ENCODE measurements at places on chromosomes 11 and 22.

DNA sequence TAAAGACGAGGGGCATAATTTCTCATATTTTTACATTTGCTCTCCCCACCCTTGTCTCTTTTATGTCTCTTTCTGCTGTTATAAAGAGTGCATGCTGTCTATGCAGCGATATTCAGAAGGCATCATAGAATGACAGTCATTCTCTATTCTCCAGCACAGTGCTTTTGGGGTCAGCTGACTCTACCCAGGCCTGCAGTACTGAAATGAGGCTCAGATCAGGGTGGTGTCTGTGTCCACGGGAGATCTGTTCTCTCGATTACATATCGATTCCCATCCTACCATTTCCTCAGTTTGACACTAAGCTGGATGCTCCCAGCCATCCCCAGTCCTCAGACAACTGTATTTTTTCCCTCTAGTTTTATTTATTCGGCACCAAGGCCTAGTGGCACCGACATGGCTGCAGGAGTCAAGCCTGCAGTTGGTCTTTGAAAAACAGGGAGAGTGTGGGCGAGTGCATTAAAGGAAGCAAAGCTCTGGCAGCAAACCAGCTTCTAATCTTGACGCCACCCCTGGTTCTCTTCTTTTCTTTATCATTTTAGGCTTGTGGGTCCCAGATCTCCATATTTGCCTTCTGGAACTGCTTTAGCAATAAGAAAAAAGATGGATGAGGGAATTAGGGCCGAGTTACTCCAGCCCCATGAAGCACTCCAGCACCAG is 71.6 kb upstream of the PICALM start:
- H3K27ac ChIP-seq, result no peak overlapping the region
- H3K36me3 ChIP-seq, result no peaks in the 10 kb centered on the region
- H3K27me3 ChIP-seq, result no peaks in the 10 kb centered on the region
- H3K4me3 ChIP-seq, result no peak overlapping the region

GRCh38 chr22:39594411-39594810 is 23.9 kb downstream of the CACNA1I start:
- H3K27me3 ChIP-seq, result no peaks in the 10 kb centered on the region
- H3K36me3 ChIP-seq, result no peaks in the 10 kb centered on the region
- no peak overlapping the region for H3K27ac ChIP-seq

DNA sequence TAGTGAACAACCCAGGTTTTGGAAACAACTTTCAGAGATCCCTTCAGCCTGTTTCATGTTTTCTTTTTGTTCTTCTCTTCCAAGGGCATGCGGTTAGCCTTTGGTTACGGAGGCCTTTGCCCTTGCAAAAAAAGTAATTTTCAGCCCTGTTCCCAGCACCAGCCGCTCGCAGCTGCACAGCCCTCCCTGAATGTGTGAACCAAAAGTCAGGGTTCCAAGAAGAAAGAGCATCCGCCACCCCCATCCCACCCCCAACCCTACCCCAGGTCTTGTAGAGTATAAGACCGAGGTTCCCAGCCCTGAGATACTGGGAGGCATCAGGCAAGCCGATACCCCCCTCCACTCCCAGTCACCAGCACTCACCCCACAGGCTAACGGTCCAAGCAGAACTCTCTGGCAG is 56.4 kb downstream of the IGLL1 start:
- H3K4me3 ChIP-seq, result no peak overlapping the region
- H3K4me1 ChIP-seq, result peaks cover 66% of the 10 kb centered on the region
- no peaks in the 10 kb centered on the region for H3K36me3 ChIP-seq
- H3K27ac ChIP-seq, result peak overlapping the region; percentile 99

- no peak for DNase-seq
- no peak overlapping the region for H3K27ac ChIP-seq
- H3K36me3 ChIP-seq, result no peaks in the 10 kb centered on the region
Measured at GRCh38 chr11:78943841-78944240, 369.2 kb upstream of the NARS2 start.

- no peak overlapping the region for H3K27ac ChIP-seq
- H3K27me3 ChIP-seq, result no peaks in the 10 kb centered on the region
- no peaks in the 10 kb centered on the region for H3K36me3 ChIP-seq
- H3K4me3 ChIP-seq, result no peak overlapping the region
- DNase-seq, result no peak
Measured at GRCh38 chr11:106553304-106553703, 465.0 kb downstream of the GUCY1A2 start.

DNA sequence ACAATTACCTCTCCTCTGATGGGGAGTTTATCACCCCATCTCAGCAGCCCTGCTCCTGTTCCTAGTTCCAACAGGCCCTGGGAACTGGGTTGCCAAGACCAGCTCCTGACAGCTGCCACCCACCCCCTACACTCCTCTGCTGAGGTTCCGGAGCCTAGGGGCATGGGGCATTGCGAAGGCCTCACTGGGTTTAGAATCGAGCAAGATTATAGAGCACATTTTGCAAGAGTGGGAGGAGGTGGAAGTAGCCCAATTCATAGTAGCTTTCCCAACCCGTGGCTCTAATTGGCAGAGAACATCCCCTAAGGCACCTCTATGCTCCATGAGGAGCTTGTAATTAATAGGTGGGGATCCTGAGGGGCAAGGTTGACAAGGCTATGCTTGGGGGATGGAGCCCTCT is 23.0 kb downstream of the MYEOV start:
- no peak for DNase-seq
- no peaks in the 10 kb centered on the region for H3K27me3 ChIP-seq
- H3K36me3 ChIP-seq, result no peaks in the 10 kb centered on the region
- H3K4me1 ChIP-seq, result peaks cover 10% of the 10 kb centered on the region
- no peak overlapping the region for H3K4me3 ChIP-seq

- no peak for DNase-seq
- no peak overlapping the region for H3K4me3 ChIP-seq
- H3K36me3 ChIP-seq, result no peaks in the 10 kb centered on the region
Measured at GRCh38 chr11:17221968-17222367, 14.2 kb upstream of the PIK3C2A start.

GRCh38 chr11:113446112-113446511 is 29.1 kb downstream of the DRD2 start:
- DNase-seq, result no peak
- no peaks in the 10 kb centered on the region for H3K27me3 ChIP-seq
- H3K4me3 ChIP-seq, result no peak overlapping the region
- H3K36me3 ChIP-seq, result no peaks in the 10 kb centered on the region
- no peaks in the 10 kb centered on the region for H3K4me1 ChIP-seq

DNA sequence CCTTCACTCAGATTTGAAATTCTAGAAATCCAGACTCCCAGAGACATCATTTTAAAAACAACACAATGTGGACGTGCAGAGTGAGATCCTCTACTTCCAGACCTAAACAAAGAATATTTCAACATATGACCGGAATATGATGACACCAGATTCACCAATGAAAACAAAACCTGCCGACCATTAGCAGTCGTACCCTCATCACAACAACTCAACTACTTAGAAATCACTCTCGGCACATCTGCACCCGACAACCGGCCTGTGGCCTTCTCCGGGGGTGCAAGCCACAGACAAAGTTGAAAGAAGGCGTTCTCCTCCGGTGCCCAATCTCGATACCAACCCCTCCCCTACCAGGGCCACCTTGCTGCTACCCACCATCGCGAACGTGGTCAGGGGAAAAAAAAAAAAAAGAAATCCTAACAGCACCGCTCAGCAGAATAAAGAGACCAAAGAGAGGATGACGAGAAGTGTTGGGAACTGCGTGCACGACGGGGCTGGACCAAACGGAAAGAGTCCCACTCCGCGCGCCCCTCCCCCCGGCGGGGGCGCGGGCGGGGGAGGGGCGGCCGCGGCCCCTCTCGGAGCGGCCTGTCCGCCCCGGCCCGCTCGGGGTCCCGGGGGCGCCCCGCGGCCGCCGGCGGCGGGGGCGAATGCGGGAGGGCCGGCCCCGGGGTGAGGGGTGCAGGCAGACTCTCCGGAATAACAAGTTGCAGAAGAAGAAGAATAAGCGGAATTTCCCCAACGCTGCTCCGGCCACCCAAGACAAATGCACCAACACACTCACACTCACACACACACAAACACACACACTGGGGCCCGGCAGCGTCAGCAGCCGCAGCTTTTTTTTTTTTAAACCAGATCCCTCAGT is 1.7 kb downstream of the PHF21A start:
- peak overlapping the region; percentile 98 for H3K27ac ChIP-seq
- peaks cover 33% of the 10 kb centered on the region for H3K4me1 ChIP-seq
- no peaks in the 10 kb centered on the region for H3K36me3 ChIP-seq
- peak; percentile 65 for DNase-seq
- H3K27me3 ChIP-seq, result no peaks in the 10 kb centered on the region
- peak overlapping the region; percentile 67 for H3K4me3 ChIP-seq

DNA sequence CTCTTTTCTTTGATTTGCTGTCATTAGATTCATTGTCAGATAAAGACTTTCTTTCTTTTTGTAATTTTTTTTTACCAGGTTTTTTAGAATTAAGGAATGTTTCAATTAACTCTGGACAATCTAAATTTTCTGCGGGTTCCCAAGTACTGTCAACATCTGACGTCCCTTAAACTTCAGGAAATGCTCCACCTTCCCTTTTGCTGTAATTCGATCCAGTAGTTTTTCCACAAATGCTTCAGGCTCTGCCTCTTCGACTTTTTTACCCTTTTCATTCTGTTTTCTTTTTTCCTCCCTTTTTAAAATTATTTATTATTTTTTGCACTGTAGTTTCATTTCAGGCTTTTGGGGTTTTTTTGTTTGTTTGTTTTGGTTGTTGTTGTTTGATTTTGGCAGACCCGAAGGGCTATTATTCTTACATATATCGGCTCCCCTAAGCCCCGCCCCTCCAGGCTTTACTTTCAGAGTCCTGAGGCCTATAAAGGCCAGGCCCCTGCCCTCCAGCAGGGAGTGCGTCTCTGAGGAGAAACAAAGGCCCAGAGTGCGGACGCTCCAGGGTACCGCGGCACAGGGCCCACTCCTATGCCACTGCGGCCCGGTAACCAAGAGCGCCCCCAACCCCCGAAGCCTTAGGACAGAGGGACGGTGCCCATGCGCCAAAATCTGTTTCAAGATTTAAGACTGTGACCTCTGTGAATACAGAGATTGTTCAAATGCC is 116.4 kb downstream of the TYR start:
- H3K4me3 ChIP-seq, result no peak overlapping the region
- no peak overlapping the region for H3K27ac ChIP-seq
- DNase-seq, result peak; percentile 2
- H3K4me1 ChIP-seq, result no peaks in the 10 kb centered on the region

DNA sequence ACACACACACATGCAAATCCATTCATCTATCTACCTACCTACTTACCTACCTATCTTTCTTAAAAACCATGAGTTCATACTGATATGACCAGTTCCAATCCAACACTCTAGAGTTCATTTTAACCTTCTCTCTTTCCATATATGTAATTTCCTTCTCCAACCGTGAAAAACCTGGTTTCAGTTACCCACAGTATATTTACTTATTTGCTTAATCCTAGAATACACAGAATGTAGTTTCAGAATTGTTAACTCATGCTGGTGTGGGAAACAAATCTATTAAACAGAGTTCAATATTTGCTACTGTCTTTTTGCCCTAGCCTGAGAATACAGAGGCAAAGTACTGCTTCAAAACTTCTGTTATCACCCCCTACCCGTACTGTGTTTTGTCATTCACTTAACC is 101.3 kb downstream of the RRM1 start:
- no peak overlapping the region for H3K27ac ChIP-seq
- H3K4me1 ChIP-seq, result no peaks in the 10 kb centered on the region
- H3K4me3 ChIP-seq, result no peak overlapping the region
- no peak for DNase-seq

- no peak overlapping the region for H3K4me3 ChIP-seq
- no peak for DNase-seq
- no peaks in the 10 kb centered on the region for H3K4me1 ChIP-seq
- no peaks in the 10 kb centered on the region for H3K36me3 ChIP-seq
Measured at GRCh38 chr11:32121012-32121411, 30.1 kb downstream of the RCN1 start.

GRCh38 chr11:68342459-68343158 is 30.2 kb downstream of the LRP5 start:
- H3K4me1 ChIP-seq, result peaks cover 55% of the 10 kb centered on the region
- peak; percentile 81 for DNase-seq
- no peaks in the 10 kb centered on the region for H3K27me3 ChIP-seq
- H3K4me3 ChIP-seq, result no peak overlapping the region

GRCh38 chr11:94077552-94078293 is 50.9 kb upstream of the PANX1 start:
- H3K27me3 ChIP-seq, result no peaks in the 10 kb centered on the region
- DNase-seq, result peak; percentile 10
- no peaks in the 10 kb centered on the region for H3K4me1 ChIP-seq
- H3K27ac ChIP-seq, result no peak overlapping the region
- H3K4me3 ChIP-seq, result no peak overlapping the region
- H3K36me3 ChIP-seq, result no peaks in the 10 kb centered on the region

- H3K36me3 ChIP-seq, result no peaks in the 10 kb centered on the region
- no peak for DNase-seq
- no peaks in the 10 kb centered on the region for H3K27me3 ChIP-seq
- peaks cover 52% of the 10 kb centered on the region for H3K4me1 ChIP-seq
Measured at GRCh38 chr22:46055911-46056545, 79.1 kb upstream of the WNT7B start.

GRCh38 chr11:118009864-118010737 is 23.9 kb downstream of the IL10RA start:
- no peaks in the 10 kb centered on the region for H3K27me3 ChIP-seq
- H3K36me3 ChIP-seq, result no peaks in the 10 kb centered on the region
- no peak for DNase-seq

GRCh38 chr11:128862406-128862805 is 4.7 kb downstream of the KCNJ1 start:
- H3K36me3 ChIP-seq, result no peaks in the 10 kb centered on the region
- H3K4me3 ChIP-seq, result no peak overlapping the region
- peaks cover 57% of the 10 kb centered on the region for H3K4me1 ChIP-seq
- no peak for DNase-seq
- H3K27ac ChIP-seq, result no peak overlapping the region
- H3K27me3 ChIP-seq, result no peaks in the 10 kb centered on the region

DNA sequence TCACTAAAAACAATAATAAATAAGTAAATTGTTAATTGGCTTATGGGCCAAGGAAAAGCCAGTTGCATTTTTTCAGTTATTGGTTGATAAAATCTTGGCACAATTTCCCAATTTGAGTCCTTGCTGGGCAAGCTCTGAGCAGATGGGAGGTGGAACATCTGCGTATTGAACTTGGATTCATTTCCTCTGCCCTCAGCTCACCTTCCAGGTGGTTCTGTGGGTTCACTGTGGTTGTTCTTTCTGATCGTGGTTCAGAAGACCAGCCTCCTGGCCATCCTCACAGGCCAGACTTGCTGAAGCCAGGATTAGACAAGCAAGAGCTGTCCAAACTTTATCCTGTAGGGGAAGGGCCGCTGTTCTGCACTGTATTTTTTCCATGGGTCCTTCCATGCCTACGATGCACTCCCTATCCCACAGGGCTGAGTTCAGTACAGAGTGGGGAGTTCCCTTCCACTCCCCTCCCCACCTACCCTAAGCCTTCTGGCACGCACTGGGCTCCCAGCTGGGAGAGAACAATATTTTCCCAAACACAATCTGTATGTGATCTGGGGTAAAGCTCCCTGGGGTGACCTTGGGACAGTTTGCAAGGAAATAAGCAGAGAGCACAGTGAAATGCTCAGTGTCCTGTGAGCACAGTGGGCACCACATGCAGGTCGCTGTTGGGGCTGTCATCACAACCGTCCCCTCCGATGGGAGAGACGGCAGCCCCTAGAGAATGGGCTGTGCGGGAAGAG is 43.5 kb upstream of the TP53I11 start:
- H3K36me3 ChIP-seq, result no peaks in the 10 kb centered on the region
- DNase-seq, result no peak
- H3K4me1 ChIP-seq, result no peaks in the 10 kb centered on the region
- no peaks in the 10 kb centered on the region for H3K27me3 ChIP-seq
